Brain microvascular endothelial cell (primary cell): ENCODE measurements at places on chromosomes 1 and 21.
A peak's percentile ranks its signal among the peaks of the same experiment; 100 is the strongest.

GRCh38 chr1:202007805-202008489 is 2.4 kb upstream of the ELF3 start:
- DNase-seq = no peak

- DNase-seq = no peak
Observed at GRCh38 chr21:31196724-31197123, 147.3 kb downstream of the TIAM1 start.

- no peak for DNase-seq
Observed at GRCh38 chr1:154884869-154885701, 15.0 kb upstream of the KCNN3 start.

DNA sequence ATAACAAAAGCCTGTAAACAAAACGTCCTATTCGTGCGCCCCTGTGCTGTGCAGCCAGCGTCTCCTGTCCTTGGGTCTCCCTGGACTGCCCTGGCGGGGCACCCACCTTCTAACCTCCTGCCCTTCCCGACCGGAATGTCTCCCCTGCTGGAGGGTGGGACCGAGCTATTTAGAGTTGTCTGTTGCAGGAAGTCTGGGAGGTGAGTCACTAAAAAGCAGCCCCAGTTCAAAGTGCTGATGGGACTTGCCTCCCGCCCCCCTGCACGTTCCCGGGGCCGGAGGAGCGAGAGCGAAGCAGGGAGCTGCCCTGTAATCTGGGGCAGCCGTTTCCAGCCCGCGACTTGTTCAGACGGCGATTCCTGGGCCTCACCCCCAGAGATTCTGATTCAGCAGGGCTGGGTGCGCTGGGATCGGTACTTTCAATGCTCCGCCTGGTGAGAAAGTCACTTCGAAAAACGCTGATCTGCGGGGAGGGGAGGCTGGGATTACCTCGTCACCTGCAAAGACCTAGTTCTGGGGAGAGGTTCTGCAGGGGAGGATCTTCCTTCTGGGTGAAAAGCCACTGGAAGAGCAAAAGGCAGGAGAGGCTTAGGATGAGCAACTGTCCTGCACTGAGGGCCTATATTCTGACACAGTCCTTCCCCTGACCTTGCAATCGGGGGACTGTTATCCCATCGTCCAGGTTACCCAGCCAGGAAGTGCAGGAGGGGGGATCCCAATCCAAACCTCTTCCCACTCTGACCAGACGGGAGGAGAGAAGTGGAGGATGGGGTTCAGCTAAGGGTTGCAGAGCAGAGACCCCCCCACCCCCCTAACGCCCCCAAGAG is 1.2 kb upstream of the DHRS3 start:
- peak; percentile 86 for DNase-seq

DNA sequence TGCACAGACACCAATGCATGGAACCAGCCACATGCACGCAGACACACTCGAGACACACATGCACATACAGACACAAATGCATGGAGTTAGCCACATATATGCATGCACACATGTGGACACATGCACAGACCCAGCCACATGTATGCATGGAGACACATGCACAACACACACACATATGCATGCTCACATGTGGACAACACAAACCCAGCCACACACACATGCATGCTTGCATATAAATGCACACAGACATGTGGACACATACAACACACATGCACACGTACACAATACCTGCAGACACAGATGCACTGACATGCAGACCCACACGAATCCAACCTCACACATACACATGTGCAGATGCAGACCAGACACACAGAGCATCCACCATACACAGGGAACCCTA is 31.1 kb downstream of the WNT9A start:
- DNase-seq = no peak

GRCh38 chr1:215636258-215636965 is 69.3 kb downstream of the KCTD3 start:
- DNase-seq = no peak

DNA sequence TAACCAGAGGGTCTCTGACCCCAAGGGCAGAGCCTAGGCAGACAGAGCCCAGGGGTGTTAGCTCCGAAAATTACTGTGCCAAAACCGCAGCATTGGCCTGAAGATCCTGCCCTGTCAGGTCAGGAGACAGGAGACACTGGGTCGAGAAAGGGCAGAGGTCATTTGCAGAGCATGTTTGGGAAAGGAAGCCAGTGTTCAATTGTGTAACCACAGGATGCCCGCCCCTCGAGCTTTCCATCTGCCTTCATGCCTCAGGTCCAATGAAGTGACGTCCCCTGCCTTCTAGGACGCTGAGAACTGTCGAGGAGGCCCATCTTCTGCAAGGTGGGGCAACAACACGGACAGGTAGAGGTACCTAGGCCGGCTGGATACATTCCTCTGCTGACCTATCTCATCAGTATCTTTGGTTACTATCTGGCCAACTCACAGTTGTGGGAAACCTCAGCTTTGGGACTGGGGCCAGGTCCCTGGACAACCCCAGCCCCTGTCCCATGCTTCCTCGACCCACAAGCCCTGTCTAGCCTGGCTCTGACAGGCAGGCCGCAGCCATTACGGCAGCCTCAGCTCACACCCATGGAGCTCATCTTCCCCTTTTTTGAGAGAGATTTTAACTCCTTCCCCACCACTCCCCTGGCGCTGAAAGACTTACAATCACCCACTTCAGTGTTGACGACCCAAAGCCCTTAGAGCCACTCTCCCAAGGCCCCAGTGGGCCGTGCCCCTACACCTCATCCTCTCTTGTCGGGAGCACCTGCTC is 1.3 kb downstream of the ARL8A start:
- no peak for DNase-seq
